ENCODE measurements at places on chromosomes 6 and 20. TPM values are rescaled to one million over a fixed set of nuclear protein-coding genes. Genes with fewer than 3 reads are reported as not detected.

Gene NKX2-2
- not detected for total RNA-seq

Gene FABP7
- total RNA-seq = not detected

Gene E2F3
- 13.3 TPM for total RNA-seq

Gene SLC22A2
- not detected for total RNA-seq

Gene ELOVL4
- total RNA-seq = 1.2 TPM

Gene FAM209B
- 1.00 TPM for total RNA-seq

Gene SMLR1
- total RNA-seq = not detected

Gene ZC2HC1B
- total RNA-seq = not detected

Gene LAMA2
- total RNA-seq = 0.68 TPM

Gene NEURL2
- 1.2 TPM for total RNA-seq

Gene NKAPL
- total RNA-seq = not detected

Gene KIF6
- total RNA-seq = 0.11 TPM

Gene OR2J3
- not detected for total RNA-seq

Gene TCP11
- not detected for total RNA-seq

Gene ACTR5
- total RNA-seq = 10.8 TPM

Gene CALHM5
- 0.05 TPM for total RNA-seq

Gene RRAGD
- total RNA-seq = 5.6 TPM

Gene SLC17A1
- 0.14 TPM for total RNA-seq
